ENCODE measurements at places on chromosomes 1 and 21.

DNA sequence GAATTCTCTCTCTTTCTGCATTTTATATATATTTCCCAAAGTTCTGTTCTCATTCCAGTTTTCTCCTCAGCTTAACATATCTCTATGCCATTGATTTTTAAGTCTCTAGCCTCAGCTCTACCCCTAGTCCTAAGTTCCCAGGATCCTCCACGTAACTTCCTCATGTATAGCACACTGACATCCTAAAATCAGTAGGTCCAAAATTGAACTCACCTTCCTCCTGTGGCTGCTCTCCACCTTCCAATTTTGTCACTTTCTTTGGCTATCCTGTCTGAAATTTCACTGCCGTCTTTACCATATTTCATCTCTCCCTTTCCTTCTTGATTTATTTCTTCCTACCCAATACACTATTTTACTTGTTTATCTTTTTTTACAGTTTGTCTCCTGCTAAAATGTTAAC is 1.5 kb downstream of the SLAMF6 start:
- DNase-seq = no peak

GRCh38 chr1:29855561-29856160 is 619.3 kb downstream of the PTPRU start:
- DNase-seq = no peak

DNA sequence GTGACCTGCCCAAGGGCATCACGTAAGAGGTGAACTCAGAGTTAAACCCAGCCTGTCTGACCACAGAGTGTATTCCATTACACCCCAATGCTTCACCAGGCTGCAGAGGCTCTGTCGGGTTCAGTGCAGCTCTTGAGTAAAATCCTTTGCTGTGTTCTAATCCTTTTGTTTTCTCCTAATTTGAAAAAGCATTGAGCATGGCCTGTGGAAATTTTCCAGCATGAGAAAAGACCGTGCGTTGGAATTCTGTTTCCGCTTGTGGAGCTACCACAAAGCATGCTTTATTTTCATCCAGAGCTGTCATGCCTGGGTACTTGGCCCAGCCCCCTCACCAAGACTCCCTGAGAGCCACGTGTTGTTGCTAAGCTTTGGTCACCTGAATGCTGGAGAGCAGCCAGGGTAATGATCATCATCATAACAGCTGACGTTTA is 317.6 kb downstream of the PRDM2 start:
- DNase-seq = no peak

DNA sequence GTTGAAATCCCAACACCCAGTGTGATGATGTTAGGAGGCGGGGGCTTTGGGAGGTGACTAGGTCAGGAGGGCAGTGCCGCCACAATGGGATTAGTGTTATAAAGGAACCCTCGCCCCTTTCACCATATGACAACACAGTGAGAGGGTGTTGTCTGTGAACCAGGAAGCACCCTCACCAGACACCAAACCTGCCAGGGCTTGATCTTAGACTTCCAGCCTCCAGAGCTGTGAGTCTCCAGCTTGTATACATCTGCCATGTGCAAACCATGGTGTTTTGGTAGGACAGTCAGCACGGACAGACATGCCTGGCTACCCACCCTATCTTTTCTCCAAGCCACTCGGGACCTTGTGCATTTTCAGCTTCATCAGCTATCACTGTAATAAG is 4.0 kb downstream of the TRIM11 start:
- DNase-seq = no peak

- DNase-seq = no peak
Measured at GRCh38 chr1:205777994-205778393, 2.7 kb upstream of the RAB29 start.

- peak; percentile 67 for DNase-seq
Measured at GRCh38 chr1:96641282-96641681, 80.3 kb upstream of the PTBP2 start.

Measured in cardiac fibroblast (primary cell).